ENCODE measurements at places on chromosomes 7 and 10.

GRCh38 chr7:154438571-154439367, 386.6 kb downstream of the DPP6 start:
- no peak for DNase-seq

- no peak for DNase-seq
Observed at GRCh38 chr10:48358162-48358561, 51.7 kb downstream of the MAPK8 start.

- no peak for DNase-seq
Observed at GRCh38 chr7:106279425-106280197, 5.2 kb downstream of the NAMPT start.

DNA sequence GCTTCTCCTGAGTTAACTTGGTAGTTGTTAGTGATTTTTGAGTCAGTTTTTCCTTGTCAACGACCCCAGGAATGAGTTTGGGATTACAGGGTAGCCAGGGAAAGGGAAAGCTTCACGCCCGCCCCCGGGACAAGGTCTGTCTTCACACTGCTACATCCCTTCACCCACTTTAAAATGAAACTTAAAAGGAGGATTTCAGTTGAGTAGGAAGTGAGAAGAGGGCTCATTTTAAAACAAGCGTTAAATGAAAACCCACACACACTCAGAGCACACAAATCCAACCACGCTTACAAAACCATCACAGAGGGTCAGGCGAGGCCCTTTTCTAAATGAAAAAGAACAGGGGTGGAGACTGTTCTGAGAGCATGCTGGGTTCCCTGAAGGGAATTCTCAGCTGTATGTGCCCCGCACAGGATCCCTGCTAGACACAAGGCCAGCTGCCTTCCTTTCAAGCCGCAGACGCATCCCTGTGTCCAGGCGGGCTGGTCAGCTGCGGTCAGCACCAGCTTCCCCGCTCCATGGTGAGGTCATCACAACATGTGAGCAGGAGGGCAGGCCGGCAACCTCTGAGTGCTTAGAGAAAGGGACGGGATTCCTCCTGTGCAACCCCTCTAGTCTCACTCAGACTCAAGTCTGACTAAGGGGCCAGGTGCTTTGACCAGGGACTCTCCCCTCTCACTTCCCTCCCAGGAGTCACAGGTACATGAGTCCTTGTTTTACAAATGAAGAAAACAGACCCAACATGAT, 111.8 kb downstream of the EGFR start:
- DNase-seq = no peak

DNA sequence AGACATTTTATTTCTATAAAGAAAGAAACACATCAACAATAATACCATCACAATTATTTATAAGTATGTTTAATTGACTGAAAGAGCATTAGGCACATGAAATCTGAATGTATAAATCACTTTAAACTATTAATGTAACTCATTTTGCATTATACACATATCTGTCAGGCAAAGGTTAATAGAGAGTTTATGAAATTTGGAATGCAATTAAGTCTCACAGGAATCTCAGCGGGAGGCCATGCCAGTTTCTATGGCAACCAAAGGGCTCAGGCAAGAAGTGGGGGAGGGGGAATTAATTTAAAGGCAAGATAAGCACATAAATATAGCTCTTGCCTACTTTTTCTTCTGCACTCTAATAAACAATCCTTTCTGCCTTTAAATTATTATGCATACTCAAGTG, 152.6 kb downstream of the SLC16A9 start:
- DNase-seq = no peak

- DNase-seq = no peak
Observed at GRCh38 chr7:24968165-24968564, 11.8 kb downstream of the OSBPL3 start.

- peak; percentile 31 for DNase-seq
Observed at GRCh38 chr7:55641811-55642210, 69.5 kb upstream of the VOPP1 start.

- DNase-seq = peak; percentile 67
Observed at GRCh38 chr10:119341459-119342301, 134.3 kb downstream of the GRK5 start.

- no peak for DNase-seq
Observed at GRCh38 chr10:4373098-4373497, 452.9 kb upstream of the AKR1E2 start.

GRCh38 chr7:30796105-30796869, 25.1 kb downstream of the MINDY4 start:
- no peak for DNase-seq

DNA sequence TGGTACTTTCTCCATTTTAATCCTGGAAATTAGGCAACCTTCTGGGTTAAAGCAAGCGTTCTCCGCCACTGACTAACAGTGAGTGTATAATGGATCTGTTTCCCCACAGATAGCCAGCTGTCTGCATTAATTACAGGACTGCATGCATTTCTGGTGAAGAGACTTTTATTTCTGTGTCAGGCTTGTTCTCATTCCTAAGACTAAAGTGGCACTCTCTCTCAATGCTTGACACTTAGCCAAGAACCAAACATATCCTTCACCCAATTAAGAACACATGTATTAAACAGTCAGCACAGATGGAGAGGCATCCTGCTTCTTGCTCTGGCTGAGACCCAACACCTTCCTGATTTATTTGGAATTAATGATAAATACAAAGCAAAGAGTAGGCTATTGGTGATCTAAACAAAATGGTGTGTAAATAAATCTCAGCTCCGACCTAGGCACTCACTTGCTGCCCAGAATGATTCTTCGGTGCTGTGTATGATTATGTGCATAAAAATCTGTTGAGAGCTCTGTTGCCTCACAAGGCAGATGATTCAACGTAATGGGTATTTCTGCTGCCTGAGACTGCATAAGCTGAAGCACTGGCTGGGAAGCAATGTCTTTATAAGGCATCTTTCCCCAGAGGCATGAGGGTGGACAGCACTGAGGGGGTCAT, 16.8 kb downstream of the CALU start:
- DNase-seq = no peak

DNA sequence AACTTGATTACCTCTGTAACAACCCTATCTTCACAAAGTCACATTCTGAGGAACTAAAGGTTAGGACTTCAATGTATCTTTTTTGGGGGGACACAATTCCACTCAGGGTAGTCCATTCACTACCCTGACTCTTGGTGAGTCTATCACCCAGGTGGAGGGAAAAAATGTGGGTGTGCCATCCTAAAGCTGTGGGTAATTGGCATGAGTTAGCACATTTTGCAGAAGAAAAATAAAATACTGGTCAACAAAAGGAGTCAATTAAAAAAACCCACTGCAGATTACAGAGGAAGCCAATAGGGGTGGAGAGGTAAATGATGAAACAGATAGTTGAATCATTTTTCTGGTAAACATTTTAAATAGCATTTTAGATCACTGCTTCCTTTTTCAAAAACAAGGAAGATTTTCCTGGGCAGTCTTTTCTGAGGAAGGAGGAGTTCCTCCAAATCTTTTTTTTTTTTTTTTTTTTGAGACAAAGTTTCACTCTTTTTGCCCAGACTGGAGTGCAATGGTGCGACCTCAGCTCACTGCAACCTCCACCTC, 5.1 kb upstream of the BLVRA start:
- DNase-seq = no peak

GRCh38 chr10:117860823-117861222, 185.9 kb downstream of the RAB11FIP2 start:
- DNase-seq = no peak

- no peak for DNase-seq
Observed at GRCh38 chr10:114849674-114850073, 28.1 kb downstream of the FHIP2A start.

DNA sequence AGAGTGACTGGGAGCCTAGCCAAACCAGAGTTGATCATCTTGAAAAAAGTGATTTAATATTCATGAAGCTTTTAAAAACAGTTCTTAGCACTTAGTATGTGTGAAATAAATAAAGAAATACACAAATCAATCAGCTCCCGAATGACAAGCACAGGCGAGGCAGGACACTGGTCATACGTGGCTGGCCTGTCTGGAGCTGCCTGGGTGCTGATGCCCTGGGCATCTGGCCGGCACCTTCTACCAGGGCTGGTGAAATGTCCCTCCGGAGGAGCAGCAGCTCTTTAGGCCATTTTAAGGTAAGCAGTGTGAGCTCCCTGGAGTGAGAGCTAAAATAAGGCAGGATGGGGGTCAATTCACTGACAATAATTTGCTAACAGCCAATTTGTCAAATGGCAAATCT, 23.7 kb downstream of the IL15RA start:
- DNase-seq = no peak

DNA sequence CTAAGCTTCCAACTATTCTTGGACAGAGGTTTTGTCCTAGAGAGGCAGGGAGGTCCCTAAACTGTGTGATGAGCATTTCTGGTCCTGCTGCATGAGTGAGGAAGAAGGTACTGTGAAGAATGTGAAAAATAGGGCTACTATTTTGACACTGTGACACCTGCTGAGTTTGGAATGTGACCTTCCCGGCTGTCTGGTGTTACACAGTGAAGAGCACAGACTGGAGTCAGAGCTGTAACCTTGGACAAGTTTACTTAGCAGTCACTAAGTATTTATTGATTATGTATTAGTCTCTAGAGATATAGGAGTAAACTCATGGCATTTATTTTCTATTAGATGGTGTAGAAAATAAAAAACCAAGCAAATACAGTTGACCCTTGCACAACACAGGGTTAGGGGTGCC, 12.3 kb downstream of the GOLGA7B start:
- no peak for DNase-seq

DNA sequence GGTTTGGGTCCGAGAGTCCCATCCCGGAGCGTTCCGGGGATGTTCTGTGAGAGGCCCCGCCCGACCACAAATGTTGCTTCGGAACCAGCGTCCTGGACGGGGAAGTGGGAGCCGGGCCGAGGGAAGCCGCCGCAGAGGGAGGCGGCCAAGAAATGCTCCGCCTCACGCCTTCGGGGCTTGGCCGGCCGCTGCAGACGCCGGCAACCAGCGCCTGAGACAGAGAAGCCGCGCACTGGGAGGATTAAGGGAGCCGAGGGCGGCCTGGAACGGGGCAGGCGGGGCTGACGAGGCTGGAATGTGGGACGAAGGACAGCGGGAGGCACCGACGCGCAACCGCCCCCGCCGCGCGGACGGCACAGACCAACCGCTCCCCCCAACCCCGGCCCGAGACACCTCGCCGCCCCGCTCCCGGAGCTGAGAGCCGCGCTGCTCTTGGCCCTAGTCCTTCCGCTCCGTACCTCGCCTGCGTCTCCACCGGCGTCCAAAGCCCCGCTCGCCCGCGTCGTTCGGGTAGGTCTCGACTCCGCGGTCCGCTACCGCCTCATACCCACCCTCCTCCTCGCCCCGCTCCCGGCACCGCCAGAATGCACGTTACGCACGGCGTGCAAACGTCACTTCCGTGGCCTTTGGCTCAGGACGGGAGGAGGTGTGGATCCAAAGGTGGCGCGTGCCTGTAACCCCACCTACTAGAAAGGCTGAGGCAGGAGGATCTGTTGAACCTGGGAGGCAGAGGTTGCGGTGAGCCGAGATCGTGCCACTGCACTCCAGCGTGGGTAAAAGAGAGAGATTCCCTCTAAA, 36.7 kb upstream of the KCTD7 start:
- DNase-seq = peak; percentile 87
